ENCODE measurements at places on chromosomes 16 and 17. TPM values are rescaled to one million over a fixed set of nuclear protein-coding genes. Genes with fewer than 3 reads are reported as not detected.

DNA sequence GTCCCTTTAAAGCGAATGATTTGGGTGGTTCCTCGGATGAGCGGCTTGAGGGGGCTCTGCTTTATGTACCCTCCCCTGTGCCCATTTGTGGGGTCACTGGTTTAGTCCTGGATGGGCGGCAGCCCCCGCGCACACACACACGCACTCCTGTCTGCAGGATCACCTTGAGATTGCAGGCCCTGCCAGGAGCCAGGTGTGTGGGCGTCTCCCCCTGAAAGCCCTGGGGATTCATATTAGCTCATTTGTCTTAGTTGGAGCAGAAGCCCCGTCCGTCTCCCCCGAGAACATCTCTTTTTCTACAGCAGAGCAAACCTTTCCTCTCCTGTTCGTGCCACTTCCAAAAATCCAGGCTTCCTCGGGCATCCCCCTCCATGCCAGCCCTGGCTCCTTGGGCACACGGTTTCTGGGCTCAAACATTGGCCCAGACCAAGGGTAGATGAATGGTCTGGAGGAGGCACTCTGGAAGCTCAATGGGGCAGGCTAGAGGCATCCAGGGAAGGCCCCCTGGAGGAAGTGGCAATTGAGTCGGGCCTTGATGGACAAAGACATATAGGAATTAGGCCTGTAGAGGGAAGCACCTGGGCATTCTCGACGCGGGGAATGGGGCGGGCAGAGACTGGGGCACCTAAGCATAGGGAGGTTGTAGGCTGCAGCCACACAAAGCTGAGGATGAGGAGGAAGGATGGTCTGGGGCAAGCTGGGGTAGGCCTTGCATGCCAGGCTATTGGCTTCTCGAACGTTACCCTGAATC, 218.5 kb upstream of the GSE1 start:
- H3K27me3 ChIP-seq = no peaks in the 10 kb centered on the region
- no peak overlapping the region for H3K4me3 ChIP-seq
- H3K36me3 ChIP-seq = no peaks in the 10 kb centered on the region
- H3K27ac ChIP-seq = no peak overlapping the region
- peaks cover 15% of the 10 kb centered on the region for H3K4me1 ChIP-seq

DNA sequence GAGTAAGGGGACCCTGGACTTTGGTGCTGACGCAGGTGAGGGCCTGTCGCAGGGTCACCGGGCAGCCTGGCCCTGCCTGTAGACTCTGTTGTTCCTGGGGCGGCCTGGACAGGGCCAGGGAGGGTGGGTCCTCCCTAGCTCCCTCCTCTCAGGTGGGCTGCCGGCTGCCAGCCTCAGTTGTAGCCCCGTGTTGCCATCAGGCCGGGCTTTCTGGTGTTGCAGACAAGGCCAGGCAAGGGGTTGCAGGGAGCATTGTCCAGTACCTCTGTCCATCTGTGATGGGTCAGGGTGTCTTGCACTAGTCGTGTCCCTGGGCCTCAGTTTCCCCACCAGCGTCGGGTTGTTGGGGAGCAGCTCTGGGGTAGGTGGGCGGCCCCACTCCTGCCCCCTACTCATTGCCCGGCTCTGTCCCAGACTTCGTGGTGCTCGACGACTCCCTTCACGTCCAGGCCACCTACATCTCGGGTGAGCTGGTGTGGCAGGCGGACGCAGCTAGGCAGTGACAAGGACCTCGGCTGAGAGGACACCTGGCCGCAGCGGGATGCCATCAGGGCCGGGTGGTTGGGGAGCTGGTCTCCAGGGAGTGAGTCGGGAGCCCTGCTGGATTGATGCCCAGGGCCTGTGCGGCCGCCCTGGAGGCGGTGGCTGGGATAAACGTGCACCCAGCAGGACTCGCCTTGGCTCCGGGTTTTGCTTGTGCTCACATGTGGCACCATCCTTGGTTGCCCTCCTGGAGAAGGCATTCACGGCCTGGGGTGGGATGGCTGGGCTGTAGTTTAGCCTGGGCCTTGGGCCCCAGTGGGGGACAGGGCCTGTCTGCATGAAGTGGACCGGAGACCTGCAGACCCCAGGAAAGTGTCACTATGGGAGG, 1.9 kb downstream of the CEMP1 start:
- H3K27ac ChIP-seq = no peak overlapping the region
- H3K27me3 ChIP-seq = no peaks in the 10 kb centered on the region
- H3K4me1 ChIP-seq = peaks cover 4% of the 10 kb centered on the region
- no peaks in the 10 kb centered on the region for H3K36me3 ChIP-seq

Gene ACSM3
- total RNA-seq = 1.8 TPM

GRCh38 chr17:882827-883585, 96.6 kb downstream of the NXN start:
- DNase-seq = peak; percentile 89
- H3K27ac ChIP-seq = peak overlapping the region; percentile 54
- peaks cover 19% of the 10 kb centered on the region for H3K4me1 ChIP-seq
- H3K27me3 ChIP-seq = no peaks in the 10 kb centered on the region
- no peaks in the 10 kb centered on the region for H3K36me3 ChIP-seq
- H3K4me3 ChIP-seq = no peak overlapping the region

DNA sequence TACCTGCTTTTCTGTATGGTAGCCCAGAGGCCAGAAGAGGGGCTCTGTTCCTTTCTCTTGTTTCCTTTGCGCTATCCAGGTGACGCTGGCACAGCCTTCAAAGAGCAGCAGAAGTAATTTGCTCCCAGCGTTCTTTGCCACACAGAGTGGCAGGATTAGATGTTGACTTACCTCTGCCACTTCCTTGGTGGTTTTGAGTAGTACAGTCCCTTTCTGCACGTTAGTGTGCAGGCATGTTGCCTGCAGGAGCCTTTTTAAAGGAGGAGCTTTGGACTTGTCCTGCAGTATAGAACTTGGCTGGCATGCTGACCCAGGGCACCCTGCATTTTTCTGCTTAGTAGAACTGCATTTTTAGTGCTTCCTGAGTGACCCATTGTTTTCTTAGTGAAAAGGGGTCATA, at the start of gene ABCC11:
Gene ABCC11, minus strand, starts transcription at position 229 of the 400 bp plus-strand sequence. CDS start 15,618 bp downstream, outside the sequence.
- no peak within 1 kb of the TSS for H3K4me3 ChIP-seq
- no peaks in the 10 kb centered on the region for H3K36me3 ChIP-seq
- H3K27me3 ChIP-seq = no peaks in the 10 kb centered on the region

Gene CDR2L
- total RNA-seq = 10.9 TPM

DNA sequence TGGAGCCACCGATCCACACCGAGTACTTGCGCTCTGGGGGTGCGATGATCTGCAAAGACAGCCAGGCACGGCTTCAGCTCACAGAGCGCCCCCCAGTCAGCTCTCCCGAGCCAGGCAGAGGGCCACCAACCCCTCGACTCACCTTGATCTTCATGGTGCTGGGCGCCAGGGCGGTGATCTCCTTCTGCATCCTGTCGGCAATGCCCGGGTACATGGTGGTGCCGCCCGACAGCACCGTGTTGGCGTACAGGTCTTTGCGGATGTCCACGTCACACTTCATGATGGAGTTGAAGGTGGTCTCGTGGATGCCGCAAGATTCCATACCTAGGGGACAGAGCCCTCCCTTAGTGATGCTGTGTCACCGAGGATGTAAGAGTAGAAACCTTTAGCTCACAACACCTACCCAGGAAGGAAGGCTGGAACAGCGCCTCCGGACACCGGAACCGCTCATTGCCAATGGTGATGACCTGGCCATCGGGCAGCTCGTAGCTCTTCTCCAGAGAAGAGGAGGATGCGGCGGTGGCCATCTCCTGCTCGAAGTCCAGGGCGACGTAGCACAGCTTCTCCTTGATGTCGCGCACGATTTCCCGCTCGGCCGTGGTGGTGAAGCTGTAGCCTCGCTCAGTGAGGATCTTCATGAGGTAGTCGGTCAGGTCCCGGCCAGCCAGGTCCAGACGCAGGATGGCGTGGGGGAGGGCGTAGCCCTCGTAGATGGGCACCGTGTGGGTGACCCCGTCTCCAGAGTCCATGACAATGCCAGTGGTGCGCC, 1.6 kb downstream of the ACTG1 start:
- H3K4me3 ChIP-seq = peak overlapping the region; percentile 81
- DNase-seq = no peak
- peaks cover 14% of the 10 kb centered on the region for H3K4me1 ChIP-seq
- no peaks in the 10 kb centered on the region for H3K27me3 ChIP-seq
- H3K27ac ChIP-seq = no peak overlapping the region
- peaks cover 43% of the 10 kb centered on the region for H3K36me3 ChIP-seq

- H3K36me3 ChIP-seq = peaks cover 22% of the 10 kb centered on the region
- peak overlapping the region; percentile 90 for H3K27ac ChIP-seq
- peak overlapping the region; percentile 57 for H3K4me3 ChIP-seq
- no peaks in the 10 kb centered on the region for H3K27me3 ChIP-seq
These were observed 894 bp downstream of the RNF227 start for GRCh38 chr17:7915179-7915610.

DNA sequence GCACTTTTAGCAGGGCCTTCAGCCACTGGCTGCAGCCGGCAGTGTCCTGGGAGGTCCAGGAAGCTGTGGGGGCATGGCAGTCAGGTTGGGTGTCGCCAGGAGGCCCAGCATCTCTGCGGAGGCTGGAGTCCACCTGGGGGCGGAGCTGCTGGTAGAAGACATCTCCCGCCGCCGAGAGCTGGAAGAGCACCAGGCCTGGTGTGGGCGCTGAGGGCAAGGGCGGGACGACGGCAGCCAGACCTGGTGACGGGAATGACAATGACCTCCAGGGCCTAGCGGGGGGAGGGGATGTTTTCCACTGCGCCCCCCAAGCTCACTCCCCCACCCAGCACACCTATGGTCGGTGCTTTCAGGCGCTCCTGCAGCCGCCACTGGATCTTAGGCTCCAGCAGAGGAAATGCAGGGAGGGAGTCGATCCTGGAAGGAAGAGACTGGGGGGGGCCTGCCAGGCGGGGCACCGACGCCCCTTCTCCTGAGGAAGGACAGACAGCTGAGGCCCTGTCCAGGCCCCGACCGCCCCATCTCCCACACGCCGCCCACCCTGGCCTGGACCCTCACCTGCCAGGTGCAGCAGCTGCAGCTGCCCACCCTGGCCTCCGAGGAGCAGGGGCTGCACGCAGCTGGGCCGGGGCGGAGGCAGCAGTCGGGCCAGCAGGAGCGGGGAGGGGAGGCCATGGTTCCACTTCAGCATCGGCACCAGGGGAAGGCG, 7.1 kb downstream of the TAF1C start:
- no peak overlapping the region for H3K27ac ChIP-seq
- no peaks in the 10 kb centered on the region for H3K4me1 ChIP-seq

DNA sequence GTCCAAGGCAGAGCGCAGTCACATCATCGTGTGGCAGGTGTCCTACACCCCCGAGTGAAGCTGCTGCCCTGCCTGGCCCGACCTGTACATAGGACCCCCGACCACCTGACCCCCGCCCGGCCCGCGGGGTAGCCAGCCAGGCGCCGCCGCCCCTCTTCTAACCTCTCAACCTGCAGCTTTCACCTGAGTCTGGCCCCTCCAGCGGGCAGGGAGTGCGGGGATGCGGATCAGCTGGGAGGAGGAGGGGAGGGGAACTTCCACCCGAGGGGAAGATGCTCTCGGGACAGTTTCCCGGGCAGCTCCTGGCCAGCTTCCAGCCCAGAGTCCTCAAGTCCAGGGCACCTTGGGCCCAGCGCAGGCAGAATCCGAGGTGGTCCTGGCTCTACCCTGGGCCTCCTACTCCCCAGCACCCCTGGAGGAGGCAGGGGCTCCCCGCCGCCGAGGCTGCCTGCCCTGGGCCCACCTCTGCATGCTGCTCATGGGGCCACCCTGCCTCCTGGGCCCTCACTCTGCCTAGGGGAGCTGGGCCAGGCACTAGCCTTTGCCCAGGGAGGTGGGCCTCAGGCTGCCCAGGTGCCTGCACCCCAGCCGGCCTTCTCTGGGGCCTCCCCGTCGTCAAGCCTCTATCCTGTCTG, 2.5 kb downstream of the NME3 start:
- H3K36me3 ChIP-seq = peaks cover 8% of the 10 kb centered on the region
- H3K4me3 ChIP-seq = no peak overlapping the region
- H3K27me3 ChIP-seq = no peaks in the 10 kb centered on the region
- no peaks in the 10 kb centered on the region for H3K4me1 ChIP-seq
